ENCODE measurements at places on chromosomes 7 and 10. TPM values are rescaled to one million over a fixed set of nuclear protein-coding genes. Genes with fewer than 3 reads are reported as not detected.
A peak's percentile ranks its signal among the peaks of the same experiment; 100 is the strongest.

DNA sequence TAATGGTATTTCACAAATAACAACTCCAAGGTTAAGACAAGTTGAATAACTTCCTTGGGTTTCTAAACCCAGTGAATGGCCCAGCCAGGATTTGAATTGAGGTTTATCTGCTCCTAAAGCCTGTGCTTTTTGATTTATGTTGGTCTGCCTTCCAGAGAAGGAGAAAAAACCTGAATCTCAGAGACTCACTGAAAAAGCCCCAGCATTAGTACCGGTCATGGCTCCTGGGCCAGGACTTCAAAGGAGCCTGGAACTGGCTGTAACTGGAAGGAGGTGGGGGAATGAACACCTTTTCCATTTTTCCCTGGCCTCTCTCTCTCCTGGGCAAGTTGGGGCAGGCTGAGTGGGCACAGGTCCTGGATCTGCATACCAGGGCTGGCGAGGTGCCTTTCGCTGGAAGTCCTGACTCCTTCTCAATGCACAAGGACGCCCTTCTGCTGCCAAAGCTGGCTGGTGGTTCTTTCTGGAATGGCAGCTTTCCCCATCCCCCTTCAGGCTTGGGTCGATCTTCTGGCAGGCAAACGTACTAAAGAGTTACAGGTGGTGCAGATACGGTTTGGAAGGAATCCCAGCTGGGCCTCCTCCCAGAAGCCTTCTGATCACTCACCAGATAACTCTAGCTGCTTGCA lies 268.2 kb downstream of the PTEN start:
- no peak for DNase-seq

DNA sequence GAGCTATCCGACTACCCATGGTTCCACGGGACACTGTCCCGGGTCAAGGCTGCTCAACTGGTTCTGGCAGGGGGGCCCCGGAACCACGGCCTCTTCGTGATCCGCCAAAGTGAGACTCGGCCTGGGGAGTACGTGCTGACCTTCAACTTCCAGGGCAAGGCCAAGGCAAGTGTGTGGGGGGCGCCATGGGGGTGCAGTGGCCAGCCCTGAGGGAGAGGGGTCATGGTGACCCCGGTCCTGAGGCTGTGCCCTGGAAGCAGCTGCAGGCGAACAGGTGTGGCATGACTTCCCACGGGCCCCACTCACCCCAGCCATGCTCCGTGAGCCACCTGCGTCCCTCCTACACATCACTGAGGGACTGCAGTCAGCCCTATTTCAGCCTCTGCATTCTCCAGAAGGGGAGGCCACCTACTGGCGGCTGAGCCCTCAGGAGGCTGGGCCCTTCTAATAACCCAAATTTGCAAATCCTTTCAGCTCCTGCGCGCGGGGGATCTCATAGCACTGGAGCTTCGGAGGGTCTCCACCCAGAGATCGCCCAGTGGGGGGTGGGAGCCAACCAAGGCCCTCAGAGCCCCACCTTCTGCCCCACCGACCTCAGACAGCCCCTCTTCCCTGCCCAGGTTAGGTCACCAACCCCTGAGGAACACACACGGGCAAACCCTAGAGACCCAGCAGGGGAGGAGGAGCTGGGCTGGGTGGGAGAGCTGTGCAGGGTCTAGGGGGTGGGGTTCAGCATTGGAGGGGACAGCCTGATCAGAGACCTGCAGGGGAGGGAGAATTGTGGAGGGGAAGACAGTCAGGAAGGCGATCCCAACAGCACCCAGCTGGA lies 30.8 kb downstream of the SH2B2 start:
- no peak for DNase-seq

GRCh38 chr10:3215153-3215775 lies 42.7 kb upstream of the PITRM1 start:
- DNase-seq: no peak

- no peak for DNase-seq
These were observed 14.5 kb upstream of the CROT start for GRCh38 chr7:87330942-87331341.

DNA sequence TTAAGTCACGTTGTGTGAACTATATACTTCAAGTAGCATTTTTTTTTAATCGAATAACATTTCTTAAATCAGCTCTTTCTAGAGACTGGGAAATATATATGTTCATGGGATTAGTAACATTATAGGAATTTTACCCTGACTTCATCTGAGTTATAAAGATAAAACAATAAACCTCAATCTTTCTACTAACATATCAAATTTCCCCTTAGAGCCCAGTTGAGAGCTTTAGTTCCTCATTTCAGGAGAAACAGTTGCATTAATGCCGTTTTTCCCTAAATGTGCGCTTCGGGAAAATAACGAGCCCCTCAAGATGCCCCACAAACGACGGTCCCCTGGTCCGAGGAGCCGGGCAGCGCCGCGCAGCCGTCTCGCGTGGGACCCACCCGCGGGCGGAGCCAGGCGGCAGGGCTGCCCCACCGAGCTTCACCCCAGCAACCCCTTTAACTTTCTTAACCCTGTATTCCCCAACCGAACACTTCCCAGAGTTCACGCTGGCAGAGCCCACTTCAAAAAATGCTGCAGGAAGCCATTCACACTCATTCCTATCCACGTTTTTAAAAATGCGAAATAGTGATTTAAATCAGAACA lies 152.5 kb upstream of the YAE1 start:
- DNase-seq: no peak

- no peak for DNase-seq
These were observed 124.7 kb downstream of the CNOT4 start for GRCh38 chr7:135385209-135385608.

DNA sequence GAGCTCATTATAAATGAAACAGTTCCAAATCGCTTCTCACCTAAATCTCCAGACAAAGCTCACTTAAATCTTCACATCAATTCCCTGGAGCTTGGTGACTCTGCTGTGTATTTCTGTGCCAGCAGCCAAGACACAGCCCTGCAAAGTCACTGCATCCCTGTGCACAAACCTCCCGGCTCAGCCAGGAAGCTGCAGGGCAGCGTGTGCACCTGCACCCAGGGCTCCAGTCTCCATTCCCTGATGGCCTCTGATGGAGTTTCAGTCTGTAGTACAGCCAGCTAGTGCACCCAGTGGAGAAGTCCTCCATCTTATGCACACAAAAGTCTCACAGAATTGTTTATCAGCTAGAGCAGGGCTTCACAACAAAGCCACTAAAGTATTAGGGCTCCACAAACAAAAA lies 51.1 kb upstream of the PRSS58 start:
- DNase-seq: no peak

GRCh38 chr10:89853781-89854191 lies 152.4 kb downstream of the KIF20B start:
- no peak for DNase-seq

DNA sequence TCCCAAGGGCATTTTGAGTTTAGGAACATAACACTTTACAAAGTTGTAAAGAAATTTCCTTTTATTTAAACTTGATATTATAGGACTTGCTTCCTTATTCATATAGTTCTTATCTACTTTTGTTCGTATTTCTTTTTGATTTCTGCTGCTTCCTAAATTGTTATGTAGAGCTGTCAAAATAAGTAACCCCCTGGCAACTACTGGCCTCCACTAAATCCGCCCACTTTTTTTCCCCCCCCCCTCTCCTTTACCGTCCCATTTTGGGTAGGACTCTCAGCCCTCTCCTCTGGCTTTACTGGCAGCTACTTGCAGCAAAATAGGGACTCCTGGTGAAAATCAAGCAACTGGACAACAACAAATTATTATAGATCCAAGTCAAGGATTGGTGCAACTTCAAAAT lies 1.1 kb downstream of the SP4 start:
- no peak for DNase-seq

DNA sequence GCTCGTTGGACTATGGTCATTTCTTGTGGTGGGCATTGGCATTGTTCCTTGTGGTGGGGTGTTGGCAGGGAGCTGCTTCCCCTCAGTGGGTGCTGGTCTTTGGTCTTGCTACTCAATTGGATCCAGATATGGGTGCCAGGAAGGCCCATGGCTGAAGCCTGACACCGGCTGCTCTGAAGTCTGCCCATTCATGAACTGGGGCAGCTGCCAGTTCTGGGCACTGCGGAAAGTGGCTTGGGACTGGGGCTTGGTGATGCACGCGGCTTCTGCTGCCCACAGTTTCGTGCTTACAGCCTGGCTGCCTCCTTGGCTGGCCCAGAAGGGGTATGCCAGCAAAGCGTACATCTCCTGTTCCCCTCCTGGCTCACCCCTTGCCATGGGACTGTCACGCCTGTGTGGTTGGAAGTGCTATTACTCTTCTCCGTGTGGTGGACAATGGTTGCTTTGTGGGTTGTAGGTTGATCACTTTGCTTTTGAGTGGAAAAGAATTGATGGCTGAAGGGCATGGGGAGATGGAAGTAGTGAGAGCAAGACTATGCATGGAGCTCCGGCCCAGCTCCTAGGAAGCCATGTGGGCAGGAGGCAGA lies 54.7 kb downstream of the ADAMTS14 start:
- DNase-seq: no peak

- peak; percentile 76 for DNase-seq
These were observed 185.1 kb upstream of the KLF6 start for GRCh38 chr10:3969876-3970666.

- DNase-seq: no peak
These were observed 43.2 kb upstream of the TES start for GRCh38 chr7:116167177-116167576.

DNA sequence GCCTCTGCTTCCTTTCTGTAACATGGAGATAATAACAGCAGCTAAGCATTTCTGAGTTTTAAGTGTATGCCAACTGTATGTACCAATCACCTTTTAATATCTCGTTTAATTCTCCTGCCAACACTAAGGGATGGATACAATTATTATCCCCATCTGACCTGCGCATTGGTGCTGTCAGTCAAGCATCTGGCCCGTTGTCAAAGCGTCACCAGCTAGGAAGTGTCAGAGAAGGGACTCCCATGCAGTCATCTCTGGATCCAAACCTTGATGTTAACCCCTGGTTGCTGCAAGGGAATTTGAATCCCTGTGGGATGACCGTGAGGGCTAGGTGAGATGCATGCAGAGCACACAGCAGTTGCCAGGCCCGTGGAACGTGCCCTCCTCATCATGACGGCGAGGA lies 506.8 kb downstream of the SDK1 start:
- no peak for DNase-seq

Gene HYCC1
- total RNA-seq: 28.5 TPM

Gene AGMO
- 3.0 TPM for total RNA-seq

Gene SPOCK2
- total RNA-seq: 12.3 TPM

Gene VAX1
- total RNA-seq: not detected

Measured in mucosa of descending colon (tissue), 3 donors.